ENCODE measurements at places on chromosomes 7 and 10. TPM values are rescaled to one million over a fixed set of nuclear protein-coding genes. Genes with fewer than 3 reads are reported as not detected.

DNA sequence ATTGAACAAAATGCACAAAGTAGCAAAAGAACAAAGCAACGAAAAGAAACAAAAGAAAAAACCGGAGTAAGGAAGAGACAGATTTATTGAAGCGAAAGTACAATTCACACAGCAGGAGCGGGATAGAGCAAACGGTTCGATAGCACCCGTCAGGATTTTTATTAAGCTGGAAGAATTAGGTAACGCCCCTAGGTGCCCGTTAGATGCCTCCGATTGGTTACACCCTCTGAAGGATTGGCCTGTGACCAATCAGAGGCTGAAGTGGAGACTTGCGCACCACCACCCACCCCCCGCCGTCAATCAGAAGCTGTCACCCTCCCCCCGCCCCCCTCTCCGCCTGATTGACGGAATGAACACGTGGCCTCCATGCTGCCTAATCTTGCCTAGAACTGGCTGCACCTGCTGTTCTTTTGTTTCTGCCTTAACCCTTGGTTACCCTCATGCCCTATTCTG, 16.8 kb downstream of the OCM2 start:
- no peak for DNase-seq

- DNase-seq, result no peak
Observed at GRCh38 chr7:30681331-30681797, 892 bp downstream of the CRHR2 start.

- DNase-seq, result no peak
Observed at GRCh38 chr7:31464601-31465000, 49.3 kb upstream of the ITPRID1 start.

- no peak for DNase-seq
Observed at GRCh38 chr7:36083626-36084380, 69.3 kb upstream of the EEPD1 start.

DNA sequence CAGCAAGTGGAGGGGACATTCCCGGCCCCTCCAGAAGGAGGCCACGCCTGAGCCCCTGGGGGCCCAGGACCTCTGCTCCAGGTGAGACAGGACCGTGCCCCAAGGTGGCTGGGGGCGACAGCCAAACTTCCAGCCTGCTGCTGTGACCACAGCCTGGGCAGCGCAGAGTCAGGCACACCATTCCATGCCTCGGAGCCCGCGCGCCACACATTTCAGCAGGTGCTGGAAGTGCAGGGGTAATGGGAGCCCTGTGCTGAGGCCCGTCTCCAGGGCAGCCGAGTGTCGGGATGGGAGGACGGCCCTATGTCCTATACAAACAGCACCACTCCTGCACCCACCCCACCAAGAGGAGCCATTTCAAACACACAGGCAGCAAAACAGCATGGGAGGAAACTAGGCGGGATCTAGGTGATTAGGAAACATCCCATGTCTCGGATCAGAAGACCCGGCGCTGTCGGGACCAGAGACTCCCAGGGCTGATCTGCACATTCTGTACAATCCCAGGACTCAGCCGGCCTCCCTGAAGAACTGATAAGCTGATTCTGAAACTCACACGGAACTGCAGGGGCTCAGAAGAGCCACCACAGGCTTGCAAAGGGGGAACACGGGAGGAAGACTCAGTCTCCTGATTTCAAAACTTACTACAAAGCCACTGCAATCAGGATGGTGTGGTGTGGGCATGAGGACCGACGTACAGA, 272.3 kb downstream of the ELFN1 start:
- DNase-seq, result no peak

- no peak for DNase-seq
Observed at GRCh38 chr7:128164061-128164954, 76.8 kb upstream of the LEP start.

DNA sequence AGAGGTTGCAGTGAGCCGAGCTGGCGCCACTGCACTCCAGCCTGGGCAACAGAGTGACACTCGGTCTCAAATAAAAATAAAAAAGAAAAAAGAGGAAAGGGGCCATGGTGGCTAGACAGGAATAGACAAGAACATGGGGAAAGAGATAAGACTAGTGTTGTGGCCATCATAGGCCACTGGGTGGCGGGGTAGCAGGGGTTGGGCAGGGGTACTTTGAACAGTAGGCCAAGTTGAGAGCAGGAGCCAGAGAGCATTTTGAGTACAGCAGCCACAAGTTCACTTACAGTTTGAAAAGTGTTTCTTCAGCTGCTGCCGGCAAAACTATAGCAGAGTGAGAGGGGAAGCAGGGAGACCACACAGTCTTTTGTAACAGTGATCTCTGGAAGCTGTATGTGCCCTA, 656.0 kb downstream of the CNTNAP2 start:
- DNase-seq, result no peak

GRCh38 chr7:126702242-126703016, 550.3 kb downstream of the GRM8 start:
- no peak for DNase-seq

Gene AKR1B1
- 109 TPM for polyA plus RNA-seq

Gene SMNDC1
- polyA plus RNA-seq, result 17.0 TPM

Gene FAM20C
- 86.5 TPM for polyA plus RNA-seq

Gene ZNF736
- 3.5 TPM for polyA plus RNA-seq

Gene ADAM12
- polyA plus RNA-seq, result 2.1 TPM
